Ovary (tissue), 10 donors: ENCODE measurements at places on chromosomes 12 and 14. TPM values are rescaled to one million over a fixed set of nuclear protein-coding genes. Genes with fewer than 3 reads are reported as not detected.
A peak's percentile ranks its signal among the peaks of the same experiment; 100 is the strongest.

BRAP gene
- total RNA-seq = 14.2 TPM

GRCh38 chr12:123389560-123390351, 5.8 kb downstream of the KMT5A start:
- peak overlapping the region; percentile 74 for H3K27ac ChIP-seq
- no peaks in the 10 kb centered on the region for H3K36me3 ChIP-seq
- peaks cover 8% of the 10 kb centered on the region for H3K4me1 ChIP-seq
- peak overlapping the region; percentile 44 for H3K4me3 ChIP-seq

TMEM233 gene
- 0.69 TPM for total RNA-seq

- H3K36me3 ChIP-seq = no peaks in the 10 kb centered on the region
- no peak overlapping the region for H3K27ac ChIP-seq
- no peak overlapping the region for H3K4me3 ChIP-seq
Observed at GRCh38 chr12:59388176-59388575, 207.7 kb upstream of the SLC16A7 start.

PAX9 gene
- total RNA-seq = not detected
